ENCODE measurements at places on chromosomes 6 and 20.

- DNase-seq: no peak
Measured at GRCh38 chr20:53320701-53321100, 272.9 kb downstream of the ZNF217 start.

DNA sequence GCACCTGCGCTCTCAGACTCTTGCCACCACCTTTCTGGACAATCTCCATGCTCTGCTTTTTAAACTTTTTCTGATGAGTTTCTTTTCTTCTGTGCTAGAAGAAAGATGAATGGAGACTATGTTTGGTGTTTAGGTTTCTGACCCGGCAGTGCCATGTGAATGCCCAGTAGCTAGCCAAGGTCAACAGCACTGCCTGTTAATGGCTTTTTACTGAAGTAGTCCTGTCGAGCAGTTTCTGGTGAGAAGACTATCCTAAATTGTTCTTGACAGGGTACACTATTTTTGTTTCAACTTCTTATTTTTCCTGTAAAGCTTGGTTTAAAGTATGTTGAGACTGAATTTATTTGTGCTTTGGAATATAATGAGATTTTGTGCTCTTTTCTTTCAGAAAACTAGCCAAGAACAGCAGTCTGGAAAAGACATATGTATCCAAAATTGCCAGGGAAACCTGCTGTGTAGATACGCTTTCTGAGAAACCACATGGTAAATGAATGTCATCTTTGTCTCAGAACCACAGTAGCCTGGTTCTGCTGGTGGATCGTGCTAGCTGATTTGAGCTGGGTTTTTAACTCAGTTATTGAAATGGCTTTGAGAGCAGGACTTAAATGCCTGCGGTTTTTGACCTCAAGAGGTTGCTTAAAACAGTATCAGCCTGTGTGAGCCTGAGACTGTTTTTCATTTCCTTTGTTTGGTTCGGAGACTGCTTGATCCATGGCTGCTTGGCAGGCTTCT, 48.1 kb downstream of the KCNS1 start:
- no peak for DNase-seq

GRCh38 chr6:25227854-25228253, 51.3 kb upstream of the CARMIL1 start:
- no peak for DNase-seq

- DNase-seq: no peak
Measured at GRCh38 chr20:29472606-29473005, 1784.9 kb upstream of the DEFB115 start.

- no peak for DNase-seq
Measured at GRCh38 chr6:144415835-144416237, 130.7 kb downstream of the UTRN start.

- DNase-seq: no peak
Measured at GRCh38 chr6:25685251-25685650, 33.2 kb downstream of the SCGN start.

DNA sequence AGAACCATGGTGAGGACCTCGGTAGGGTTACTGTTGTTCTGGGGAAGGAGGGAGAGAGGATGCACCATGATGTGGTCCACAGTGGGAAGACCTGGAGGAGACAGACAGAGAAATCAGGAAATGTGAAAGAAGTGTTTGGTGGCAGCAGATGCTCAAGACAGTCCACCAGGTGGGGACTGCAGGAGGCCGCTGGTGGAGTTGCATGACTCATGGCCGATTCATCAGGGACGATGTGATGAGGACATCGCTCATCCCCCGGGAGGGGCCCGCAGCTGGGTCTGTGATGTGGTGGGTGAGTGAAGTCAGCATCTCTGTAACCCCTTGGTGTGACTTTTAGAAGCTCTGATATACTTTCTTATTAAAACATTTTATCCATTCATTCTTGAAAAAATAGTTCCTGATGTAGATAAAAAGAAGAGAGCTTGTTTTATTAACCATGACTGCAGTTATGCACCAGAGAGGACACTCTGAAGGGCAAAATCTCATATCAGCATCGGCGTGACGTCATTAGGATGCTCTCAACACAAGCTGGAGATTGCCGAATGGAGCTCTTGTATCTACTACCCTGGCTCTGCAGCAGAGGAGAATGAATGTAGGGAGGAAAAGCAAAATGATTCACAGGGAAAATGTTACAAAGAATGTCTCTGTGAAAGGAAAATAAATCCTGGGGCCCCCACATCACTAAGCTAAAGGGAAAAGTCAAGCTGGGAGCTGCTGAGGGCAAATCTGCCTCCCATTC, 71.2 kb downstream of the RAMACL start:
- no peak for DNase-seq

DNA sequence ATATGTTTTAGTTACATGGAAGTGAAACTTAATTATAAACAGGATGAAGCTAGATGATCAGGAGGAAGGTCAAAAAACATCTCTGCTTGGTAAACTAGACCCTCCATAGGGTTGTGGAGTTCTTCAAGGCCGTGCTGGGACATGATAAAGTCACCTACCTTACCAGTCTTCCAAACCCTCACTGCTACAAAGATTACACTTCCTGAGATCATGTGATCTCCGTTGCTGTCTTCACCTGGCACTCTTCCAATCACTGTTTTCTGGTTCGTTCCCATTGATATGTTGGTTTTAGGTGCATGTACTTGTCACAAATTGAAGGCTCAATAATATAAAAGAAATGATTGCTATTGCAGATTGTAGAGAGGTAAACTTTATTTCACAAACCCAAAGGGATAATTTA, 161.5 kb upstream of the MAN1A1 start:
- DNase-seq: no peak

GRCh38 chr6:56593801-56594318, 48.8 kb downstream of the DST start:
- peak; percentile 23 for DNase-seq

- DNase-seq: no peak
Measured at GRCh38 chr6:107670792-107671199, 153.3 kb downstream of the SCML4 start.

DNA sequence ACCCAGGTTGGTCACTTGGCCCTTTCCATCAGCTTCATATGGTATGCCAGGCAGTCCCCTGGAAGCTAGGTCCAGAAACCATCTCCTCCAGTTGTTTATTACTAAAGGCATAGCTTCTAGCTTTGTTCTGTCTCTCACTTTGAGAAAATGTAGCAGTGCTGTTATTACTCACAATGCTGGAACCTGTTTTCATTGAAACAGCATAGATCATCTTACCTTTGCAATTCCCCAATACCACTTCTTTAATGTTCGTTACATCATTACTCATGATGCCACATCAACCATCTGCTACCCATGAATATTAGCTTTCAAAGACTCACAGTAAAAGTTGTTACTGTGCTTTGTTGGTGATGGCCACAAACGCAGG, 88.3 kb downstream of the ADAT2 start:
- DNase-seq: no peak

DNA sequence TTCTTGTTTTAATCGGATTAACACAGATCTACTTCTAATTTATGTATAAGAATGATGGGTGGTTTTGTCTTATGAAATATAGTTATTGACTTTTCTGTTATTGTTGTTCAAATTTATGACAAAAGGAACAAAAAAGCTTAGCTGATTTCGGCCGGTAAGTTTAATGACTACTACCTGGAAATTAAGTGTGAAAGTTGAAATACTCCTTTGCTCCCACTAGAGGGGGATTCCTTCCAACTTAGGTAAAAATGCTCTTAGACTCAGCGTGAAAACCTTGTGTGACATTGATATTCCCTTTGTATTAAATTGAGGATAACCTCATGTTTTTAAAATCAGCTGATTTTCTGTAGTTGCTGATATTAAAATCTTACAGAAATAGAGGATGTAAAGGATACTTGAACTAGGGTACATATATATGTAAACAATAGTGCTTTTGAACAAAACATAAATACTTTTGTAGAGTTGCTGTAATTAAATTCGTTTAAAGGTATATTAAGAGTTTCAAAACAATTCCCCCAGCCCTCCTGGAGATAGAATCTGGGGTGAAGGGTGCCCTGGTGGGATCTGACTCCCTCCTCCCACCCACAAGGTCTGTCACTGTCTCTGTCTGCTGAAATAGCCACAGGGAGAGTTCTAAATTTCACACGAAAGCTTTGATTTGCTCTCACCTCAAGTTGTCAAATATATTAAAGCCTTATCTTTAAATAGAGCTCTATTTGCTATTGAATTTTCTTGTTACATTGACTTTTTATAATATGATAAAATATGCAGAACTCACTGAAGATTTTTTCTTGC, 257.5 kb downstream of the ARID1B start:
- DNase-seq: no peak

- no peak for DNase-seq
Measured at GRCh38 chr6:129732542-129732941, 22.6 kb upstream of the ARHGAP18 start.

- no peak for DNase-seq
Measured at GRCh38 chr6:63649847-63650265, 14.3 kb downstream of the PHF3 start.

DNA sequence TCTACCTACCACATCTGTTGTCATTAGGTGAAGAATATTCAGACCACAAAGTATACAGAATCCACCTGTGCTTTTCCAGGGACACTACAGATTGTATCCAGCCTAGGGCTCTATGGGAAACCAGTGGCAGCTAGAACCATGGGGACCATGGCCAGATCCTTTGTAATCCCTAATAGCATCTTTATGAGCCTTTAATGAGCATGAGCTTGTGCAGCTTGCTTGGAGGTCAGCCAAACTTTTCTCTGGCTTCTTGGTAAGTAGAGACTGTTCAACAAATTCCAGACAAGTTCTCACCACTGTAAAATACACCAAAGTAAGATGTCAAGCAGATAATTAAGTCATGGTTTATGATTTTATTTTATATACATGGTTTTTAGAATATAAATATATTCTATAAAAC, 301.6 kb upstream of the ADGRB3 start:
- no peak for DNase-seq

DNA sequence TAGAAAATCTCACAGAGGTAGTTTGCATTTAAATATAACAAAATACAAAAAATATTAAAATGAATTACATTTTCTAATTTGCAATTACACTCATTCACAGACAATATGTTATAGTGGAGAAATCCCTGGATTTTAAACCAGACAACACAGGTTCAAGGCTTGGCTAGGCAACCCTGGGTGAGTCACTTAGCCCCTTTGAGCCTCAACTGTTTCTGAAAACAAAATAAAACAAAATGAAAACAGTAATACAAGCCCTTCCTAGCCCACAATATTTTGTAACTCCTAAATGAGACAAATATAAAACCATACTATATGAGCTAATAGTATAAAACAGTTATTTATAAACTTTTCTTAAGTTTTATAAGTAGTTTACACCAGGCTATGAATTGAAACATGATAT, 41.0 kb downstream of the UQCC1 start:
- no peak for DNase-seq

DNA sequence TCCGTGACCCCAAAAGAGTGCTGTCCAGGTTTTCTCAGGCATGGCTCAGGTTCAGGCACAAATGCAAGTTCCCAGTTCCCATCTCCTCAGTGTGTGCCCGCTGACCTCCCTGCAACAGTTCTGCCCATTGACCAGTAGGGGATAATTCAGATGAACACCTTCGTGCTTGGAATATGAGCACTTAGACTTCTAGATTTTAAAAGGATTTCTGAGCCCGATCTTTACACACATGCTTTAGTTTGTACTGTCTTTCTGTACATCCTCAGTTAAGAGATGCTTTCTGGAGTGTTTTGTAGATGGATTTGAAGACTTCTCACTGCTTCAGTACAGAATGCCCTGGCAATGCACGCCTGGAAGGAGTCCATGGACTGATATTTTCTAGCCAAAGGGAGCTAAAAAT, 239.6 kb upstream of the PLCB4 start:
- DNase-seq: no peak

DNA sequence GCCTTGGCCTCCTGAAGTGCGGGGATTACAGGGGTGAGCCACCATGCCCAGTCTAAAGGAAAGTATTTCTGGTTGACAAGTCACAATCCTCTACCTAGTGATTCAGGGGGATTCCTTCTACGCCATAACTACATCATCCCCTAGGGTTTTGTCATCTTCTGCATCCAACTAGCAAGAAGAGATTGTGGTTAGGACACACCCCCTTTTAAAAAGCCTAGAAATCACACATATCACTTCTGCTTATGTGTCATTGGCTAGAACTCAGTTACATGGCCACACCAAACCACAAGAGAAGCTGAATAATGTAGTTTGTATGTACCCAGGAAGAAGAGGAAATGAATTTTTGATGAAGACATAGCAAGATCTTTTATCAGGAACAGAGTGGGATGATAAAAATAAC, 14.7 kb upstream of the CHD6 start:
- DNase-seq: no peak

Data from activated T-helper 1 cell treated with anti-CD3 and anti-CD28 coated beads, Interleukin-12 subunit alpha, Interleukin-12 subunit beta, Interleukin-2, Interleukin-4 antibody, amounts not matched to agents 30 ng/mL and 10 ng/mL and 1 ng/mL, durations not matched to agents 14 hours and 24 hours and 36 hours (primary cell).